ENCODE measurements at places on chromosomes 1 and 21.

DNA sequence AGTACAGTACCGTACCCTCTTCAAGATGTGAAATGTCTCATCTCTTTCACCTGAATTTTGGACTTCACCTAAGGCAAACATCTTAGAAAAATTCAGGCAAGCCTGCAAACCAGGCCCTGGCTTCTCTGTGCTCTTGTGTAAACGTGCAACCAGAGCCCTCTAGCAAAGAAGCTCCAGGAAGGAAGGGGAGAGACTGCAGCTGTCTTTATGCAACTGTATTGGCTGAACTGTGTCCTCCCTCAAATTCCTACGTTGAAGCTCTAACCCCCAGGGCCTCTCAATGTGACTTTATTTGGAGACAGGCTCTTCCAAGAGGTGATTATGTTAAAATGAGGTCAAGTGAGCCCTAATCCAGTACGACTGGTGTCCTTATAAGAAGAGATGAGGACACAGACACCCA is 60.3 kb downstream of the SLC45A1 start:
- no peak for DNase-seq

DNA sequence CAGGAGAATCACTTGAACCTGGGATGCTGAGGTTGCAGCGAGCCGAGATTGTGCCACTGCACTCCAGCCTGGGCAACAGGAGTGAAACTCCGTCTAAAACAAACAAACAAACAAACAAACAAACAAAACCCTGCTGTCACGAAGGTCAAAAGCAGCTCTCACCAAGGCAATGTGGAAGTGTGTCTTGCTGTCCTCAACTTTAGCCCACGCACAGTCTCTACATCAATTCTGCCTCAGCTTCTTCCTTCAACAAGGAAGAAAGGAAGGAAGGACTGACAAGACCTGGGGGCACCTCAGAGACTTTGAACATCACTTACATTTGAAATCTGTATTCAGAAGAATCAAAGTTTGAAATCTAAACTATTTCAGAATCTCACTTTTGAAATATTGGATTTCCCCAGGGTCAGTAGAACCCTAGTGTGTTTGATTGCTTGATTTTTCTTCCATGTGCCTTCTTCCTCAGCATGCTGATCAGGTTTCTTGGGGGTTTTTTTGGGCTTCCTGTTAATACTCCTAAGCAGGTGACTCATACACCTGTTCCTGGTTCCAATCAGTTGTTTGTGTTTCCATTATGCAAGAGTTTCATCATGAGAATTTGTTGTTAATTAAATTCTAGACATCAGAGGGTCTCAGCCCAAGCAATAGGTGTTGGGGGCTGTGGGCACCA is 6.5 kb upstream of the CSTB start:
- no peak for DNase-seq

- no peak for DNase-seq
Observed at GRCh38 chr1:160353223-160353622, 10.0 kb downstream of the NCSTN start.

- no peak for DNase-seq
Observed at GRCh38 chr1:90144820-90145219, 149.9 kb downstream of the ZNF326 start.

- peak; percentile 43 for DNase-seq
Observed at GRCh38 chr1:229342656-229343569, at the start of gene CCSAP. Gene CCSAP (minus strand): TSS chr1:229343047. CDS start chr1:229342465, 582 bp downstream.

GRCh38 chr1:218266356-218266755 is 18.7 kb upstream of the RRP15 start:
- peak; percentile 29 for DNase-seq

Measured in fibroblast of skin of right biceps (primary cell).